Stimulated activated CD8-positive, alpha-beta memory T cell treated with anti-CD3 and anti-CD28 coated beads, Interleukin-4, amount 100 ng/mL, for 1 hour (primary cell): ENCODE measurements at places on chromosomes 4 and X.

DNA sequence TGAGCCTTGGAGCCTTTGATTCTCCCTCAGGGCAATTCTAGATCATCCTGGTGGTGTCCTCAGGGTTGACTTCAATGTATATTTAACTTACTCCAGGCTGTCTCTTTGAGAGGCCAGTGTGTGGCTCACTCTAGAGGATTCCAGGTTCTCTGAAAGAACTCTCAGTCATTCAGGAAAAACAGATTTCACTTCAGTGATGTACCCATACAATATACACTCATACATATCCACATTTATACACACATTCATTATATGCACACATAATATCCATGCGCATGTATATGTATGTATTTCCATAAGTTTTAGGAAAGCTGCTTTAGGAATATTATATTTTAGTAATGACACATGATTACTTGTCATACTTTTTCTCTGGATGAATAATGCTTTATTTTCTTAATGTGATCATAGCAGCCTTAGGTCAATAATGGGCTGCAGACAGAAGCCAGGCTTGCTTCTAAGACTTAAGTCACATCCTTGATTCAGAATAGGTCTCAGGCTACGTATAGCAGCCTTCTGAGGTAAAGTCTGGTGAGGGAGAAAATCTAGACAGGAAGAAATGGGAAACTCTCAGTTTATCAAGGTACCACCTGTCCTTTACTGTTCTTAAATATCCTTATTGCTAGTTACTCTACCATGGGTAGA is 397.0 kb downstream of the GPAT3 start:
- no peak for DNase-seq

GRCh38 chr4:180932370-180933001 is 1310.7 kb upstream of the TENM3 start:
- DNase-seq = no peak

GRCh38 chrX:70134116-70134477 is 850 bp downstream of the IGBP1 start:
- no peak for DNase-seq

DNA sequence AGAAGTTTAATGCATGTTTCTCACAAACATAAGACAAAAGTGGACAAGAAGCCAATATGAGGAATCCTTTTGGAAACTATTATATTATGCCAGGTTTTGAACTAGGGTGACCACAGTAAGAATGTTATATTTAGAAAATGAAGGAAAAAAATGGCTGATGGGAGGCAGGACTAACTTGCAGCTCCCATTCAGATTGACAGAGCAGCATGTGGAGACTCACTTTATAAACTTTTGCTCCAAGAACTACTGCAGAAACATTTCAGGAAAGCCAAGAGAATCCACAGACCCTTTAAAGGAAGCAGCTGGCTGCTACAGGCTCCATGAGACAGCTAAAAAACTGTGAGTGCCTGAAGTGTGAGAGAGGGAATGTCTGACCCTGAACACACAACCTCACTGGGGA is 738.6 kb upstream of the GRIA3 start:
- DNase-seq = no peak

DNA sequence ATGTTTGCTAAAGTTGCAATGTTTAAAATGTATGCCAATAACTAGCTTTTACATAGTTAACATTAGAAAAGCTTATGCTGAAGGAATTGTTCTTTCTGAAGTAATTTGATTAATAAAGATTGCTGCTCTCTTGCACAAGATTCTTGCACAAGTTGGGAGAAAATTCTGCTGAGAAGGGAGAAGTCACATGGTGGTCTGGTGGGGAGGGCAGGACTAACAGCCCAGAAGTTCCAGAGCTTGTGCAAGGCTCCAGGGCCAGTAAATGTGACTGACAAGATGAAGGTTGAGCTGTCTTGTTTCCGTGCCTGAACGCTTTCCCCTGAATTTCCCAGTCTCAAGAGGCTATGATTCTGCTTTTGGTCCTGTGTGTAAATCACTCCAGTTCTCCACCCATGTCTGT is 112.9 kb upstream of the VCX start:
- no peak for DNase-seq

DNA sequence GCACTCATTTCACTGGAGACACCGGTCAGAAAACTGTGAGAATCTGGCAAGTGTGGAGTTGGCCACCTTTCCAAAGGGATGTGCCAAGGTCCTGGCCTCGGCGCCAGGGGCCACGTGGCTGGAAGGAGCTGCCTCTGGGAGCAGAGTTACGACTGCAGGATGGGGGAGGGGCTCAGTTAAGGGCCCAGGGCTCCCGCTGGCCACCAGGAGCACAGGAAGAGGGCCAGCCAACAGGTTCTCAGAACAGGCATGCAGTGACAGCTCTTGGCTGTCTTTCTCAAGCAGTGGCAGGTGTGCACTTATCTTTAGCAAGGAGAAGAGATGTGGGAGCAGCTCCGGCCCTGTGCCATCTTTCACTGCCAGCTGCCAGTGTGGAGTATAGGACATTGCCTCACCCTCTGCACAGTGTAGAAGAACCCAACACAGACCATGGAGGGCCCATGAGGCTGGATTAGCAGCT is 115.9 kb upstream of the RBPJ start:
- DNase-seq = no peak

- DNase-seq = no peak
Measured at GRCh38 chrX:143781103-143781502, 60.6 kb upstream of the SPANXN2 start.

DNA sequence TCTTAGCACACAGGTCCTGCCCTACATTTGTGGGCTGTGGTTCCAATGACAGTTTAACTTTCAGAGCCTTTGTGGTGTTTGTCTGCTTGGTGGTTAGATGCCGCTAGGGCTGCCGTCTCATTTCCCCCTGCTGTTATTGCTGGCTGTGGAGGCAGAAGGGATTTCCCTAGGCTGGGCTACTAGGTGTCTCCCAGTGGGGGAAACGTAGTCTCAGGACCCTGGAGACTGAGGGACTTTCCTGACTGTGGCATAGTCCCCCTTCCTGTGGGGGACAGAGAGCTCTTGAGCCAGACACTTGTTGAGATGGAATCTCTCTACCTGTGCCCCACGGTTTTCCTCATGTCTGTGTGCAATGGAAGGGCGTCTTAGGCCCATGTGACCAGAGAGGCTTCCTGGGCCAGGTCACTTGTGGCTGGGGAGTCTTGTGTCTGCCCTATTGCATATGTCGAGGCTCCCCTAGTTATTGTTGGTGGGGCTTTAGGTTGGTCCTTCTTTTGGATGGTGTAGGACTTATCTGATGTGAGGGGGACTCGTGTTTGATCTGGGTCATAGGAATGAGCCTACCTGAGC is 68.2 kb downstream of the ARHGAP10 start:
- DNase-seq = peak; percentile 15

DNA sequence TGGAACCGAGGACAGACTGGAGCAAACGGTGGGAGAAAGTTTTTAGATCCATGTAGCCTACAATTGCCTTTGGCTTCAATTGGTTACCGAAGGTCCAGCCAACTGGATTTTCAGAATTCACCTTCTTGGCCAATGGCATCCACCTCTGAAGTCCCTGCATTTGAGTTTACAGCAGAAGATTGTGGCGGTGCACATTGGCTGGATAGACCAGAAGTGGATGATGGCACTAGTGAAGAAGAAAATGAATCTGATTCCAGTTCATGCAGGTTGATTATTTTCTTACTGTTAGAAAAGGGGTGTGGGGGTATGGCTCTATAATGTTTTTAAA is 702 bp downstream of the KLHL5 start:
- DNase-seq = no peak

DNA sequence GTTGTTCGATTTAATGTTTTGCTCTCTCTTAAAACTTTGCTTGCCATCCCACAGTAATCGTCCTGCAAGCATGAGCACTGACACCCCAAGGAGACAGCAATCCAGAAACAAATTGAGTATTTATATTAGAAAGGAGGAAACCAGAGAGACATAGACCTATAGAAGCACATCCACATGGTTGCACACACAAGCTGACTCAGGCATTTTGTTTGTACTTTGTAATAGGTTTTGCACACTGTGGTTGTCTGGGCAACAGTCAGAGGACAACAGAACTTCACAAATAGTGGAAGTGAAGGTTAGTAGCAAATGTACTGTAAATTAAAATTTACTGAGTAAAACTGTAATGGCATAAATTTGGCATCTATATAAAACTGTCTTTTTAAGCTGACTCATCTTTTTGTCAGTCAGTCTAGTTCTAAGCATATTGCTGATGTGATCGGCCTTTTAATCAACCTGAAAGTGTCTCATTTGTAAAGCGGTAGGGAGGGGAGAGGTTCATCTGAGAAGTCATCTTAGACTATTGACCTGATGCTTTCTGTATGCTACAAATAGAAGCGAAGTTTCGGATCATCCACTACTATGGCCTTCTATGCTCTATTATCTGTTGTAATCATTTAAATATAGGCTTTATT is 1624.7 kb downstream of the ARAP2 start:
- DNase-seq = no peak
